Neural progenitor cell (in vitro differentiated cells): ENCODE measurements at places on chromosomes 12 and 14.

GRCh38 chr14:73245480-73246325 is 8.4 kb downstream of the PAPLN start:
- DNase-seq: peak; percentile 40

GRCh38 chr12:70290116-70290515 is 46.9 kb downstream of the CNOT2 start:
- DNase-seq: peak; percentile 4

DNA sequence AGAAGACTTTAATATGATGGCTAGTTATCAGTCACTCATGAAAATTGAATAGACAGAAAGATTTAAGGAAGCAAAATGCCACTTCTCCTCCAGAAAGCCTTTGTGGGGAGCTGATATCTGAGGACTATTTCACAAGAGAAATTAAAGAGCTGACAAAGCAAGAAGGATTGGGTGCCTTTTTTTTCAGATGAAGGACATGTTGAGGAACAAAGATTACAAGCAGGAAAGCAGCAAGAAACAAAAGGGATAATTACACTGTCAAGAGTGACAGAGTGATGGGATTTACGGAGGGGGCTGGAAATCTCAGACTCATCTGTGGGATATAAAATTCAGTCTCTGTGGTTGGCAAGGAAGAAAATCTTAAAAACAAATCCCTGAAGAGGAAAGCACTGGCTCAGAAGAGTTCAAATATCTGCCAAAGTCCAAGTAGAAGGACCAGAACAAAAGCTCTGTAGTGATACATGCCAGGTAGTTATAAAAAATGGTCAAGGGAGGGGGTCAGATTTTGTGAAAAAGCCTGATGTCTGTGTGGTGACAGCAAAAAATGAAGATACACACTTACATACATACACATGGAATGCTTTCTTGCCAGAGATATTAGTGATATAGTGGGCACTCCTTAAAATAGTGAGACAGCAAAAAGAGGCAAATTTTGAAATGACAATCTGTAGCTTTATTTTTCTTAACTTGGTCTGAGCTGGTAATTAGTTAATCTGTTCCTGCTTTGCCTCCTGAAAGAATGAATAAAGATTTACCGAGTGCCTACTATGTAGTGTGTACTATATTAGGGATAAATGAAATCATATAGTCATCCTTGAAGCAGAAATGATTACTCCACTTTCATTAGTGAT is 62.9 kb downstream of the EPS8 start:
- DNase-seq: no peak

DNA sequence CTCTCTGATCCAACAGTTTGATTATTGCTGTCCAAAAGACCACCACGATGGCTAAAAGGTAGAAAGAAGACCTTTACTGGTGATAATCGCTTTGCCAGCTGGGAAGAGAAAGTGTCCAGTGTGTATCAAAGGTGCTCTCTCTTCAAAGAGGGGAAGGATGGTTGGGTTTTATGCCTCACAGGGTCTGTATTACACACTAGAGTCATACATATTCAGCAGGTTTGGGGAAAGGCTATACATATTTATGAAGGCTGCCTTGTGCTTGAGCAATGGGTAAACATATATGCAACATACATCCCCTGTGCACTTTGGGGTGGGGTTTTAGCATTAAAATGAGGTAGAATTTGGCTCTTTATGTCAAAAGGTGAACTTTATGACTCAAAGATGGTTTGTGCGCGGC is 18.2 kb downstream of the GPRC5D start:
- DNase-seq: no peak

DNA sequence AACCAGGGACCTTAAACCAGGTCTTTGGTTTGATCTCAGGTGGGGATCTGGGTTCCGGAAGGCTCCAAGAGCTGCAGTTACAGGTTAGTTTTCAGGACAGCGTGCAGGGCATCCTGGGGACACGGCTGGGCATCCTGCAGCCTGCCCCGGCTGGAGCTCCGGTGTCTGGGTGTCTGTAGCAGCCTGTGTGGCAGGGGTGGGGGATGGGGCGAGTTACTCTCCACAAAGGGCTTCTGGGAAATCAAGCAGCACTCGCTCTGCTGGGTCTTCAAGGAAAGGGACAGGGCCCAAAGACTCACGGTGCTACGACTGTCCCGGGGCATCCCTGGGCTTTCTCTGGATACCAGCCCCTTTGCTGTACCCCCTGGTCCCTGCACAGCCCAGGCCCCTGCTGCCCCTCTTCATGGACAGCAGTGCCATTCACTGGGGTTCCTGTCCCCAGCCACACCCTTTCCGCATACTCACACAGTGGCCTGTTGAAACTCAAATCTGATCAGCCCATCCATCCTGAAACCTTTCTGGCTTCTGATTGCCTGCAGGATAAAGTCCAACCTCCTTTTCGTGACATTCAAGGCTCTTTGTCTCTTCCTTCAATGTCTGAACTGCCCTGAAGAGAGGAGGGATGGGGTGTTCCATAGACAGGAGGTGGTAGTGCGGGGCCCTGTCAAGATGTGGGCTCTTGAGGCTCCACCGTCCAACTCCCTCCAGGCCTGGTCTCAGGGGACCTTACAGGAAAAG is 22.2 kb upstream of the PPP1R13B start:
- no peak for DNase-seq

DNA sequence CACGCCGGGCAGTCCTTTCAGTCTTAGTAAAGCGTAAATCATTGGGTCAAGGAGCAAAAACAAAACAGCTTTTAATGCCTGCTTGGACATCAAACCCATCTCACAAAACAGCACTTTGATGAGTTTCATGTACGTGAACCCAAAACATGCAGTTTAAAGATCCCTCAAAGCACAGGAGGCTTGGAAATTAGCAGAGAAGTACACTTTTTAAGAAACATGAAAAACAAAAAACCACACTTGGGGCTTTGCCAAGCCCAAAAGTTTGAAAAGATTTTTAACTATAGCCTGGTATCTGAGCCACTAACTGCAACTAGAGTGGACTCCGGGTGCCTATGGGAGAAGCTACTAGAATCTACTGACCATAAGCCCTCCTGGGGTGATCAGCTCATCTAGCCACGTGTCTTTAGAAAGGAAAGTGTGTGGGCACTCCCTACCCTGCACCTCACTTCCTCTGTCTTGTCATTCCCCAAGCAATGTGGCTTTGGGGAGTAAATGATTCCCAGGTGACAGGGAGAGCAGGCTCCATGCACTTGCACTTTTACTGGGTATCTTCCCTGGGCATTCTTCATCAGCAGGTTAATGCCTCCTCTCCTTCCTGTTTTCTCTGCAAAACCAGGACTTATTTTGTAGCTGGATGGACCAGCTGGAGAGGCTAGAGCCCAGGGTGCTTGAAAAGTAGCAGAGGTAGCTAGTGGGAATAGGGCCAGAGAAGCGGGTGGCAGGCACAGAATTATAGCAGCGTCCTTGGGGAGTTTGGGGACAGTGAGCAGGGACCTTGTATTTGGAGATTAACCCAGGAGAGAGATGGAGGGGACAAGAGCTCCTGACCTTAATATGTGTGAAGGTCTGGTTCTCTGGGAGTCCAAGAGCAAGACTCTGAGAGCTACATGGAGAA is 339.3 kb downstream of the BCL11B start:
- peak; percentile 36 for DNase-seq

- DNase-seq: no peak
These were observed 11.5 kb downstream of the RIMKLB start for GRCh38 chr12:8709124-8709830.

GRCh38 chr12:6091786-6092566 is 32.5 kb downstream of the VWF start:
- DNase-seq: no peak

DNA sequence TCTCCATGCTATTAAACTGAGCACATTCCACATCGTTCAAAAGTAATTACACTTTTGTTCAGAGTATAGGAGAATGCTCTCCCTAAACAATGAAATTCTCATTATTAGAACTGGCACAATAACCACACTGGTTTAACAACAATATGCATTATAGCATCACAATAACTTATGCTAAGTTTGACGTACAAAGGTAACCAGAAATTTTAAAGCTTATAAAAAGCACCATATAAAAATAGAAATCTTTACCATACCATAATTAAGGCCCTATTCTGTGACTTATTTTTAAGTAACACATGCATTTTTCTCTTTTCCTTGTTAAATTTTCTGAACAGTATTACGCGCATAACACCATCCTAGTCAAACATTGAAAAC is 60.4 kb downstream of the SOX5 start:
- DNase-seq: no peak

DNA sequence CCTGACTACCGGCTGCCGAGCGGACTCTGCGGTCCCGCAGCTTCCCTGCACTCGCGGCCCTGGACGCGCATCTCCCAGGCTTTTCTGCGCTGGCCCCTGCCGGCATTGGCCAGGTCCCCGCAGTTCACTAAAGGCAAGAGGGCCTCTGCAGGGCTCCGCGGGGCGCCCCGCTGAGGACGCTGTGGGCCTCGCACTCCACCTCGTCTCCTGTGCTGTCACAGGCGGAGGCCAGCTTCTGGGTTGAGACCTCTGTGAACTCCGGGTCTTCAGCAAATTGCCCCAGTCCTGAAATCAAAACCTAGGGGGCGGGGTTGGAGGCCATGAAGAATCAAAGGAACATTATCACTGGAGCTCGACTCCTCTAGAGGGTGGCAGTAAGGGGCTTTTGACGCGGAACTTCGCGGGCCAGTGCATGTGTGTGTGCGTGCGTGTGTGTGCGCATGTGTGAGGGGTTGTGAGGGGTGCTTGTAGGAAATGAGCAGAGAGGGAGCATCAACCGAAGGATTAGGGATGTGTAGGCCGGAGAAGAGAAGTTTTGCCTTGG is 68.5 kb upstream of the CAPRIN2 start:
- DNase-seq: peak; percentile 59

- no peak for DNase-seq
These were observed 859.1 kb upstream of the FLRT2 start for GRCh38 chr14:84670796-84671195.
